Hematopoietic multipotent progenitor cell treated with erythropoietin and hydrocortisone succinate and interleukin-3 and kit ligand, for 8 days (in vitro differentiated cells): ENCODE measurements at places on chromosomes 3 and 15.

- DNase-seq: no peak
These were observed 243.5 kb downstream of the OPA1 start for GRCh38 chr3:193836511-193836910.

DNA sequence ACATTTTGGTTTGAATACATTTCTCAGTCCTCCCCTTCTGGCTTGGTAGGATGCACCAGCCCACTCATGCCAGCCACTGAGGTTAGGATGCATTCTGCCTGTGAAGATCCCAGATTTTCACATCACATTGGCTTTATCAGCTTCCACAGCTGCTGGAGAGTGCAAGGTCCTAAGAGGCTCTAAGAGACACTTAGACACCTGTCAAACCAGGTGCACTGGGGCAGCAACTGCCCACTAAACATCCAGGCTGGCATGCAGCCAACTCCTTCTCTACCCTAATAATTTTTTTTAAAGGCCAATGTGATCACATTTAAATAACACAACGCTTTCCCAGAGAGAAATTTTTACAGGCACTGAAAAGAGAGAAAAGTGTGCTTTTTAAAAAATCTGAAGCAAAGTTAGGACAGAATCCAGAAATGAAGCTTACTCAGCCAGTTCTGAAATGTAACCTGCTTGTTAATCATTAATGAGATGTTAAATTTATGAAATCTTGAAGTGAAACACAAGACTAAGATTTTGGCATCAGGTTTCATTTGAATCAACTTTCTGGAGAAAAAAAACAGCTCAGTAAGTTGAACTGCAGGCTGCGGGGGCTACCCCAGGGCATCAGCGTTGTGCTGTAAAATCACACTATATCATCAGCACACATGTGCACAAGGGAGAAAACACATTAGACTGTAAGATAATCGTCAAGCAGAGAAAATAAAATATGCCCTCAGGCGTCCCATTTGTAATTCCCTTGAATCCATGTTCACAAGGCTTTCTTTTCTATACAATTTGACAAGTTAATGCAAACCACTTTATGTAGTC lies 312.9 kb downstream of the ZBBX start:
- no peak for DNase-seq

DNA sequence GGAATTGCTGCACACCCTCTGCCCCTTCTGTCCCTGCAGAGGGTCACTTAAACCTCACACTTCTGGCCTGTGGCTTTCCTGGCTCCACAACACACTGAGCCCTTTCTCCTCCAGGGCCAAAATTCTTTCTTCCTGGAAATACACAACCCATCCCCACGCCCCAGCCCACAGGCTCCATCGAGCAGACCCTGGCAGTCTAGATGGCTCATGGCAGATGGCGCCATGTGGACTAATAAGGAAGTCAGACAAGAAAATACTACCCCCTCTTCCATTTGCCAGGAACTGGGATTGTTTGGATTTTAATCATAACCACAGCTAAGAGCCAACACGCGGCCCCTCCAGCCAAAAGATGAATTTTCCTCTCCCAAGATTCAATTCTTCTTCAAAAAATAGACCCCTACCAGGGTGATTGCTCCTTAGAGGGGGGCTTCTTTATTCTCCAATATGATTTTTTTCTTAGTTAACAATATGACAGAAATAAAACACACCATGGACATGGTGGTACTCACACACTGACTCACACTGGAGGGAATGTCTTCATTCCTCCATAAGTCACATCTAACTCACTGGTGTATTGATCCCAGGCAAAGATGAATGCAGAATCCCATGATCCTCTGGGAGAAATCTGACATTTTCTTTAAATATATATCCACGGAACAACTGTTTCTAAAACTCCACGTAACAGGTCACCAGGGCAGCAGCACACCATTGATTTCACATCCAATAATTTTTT lies 111.5 kb downstream of the NTRK3 start:
- no peak for DNase-seq

- peak; percentile 34 for DNase-seq
These were observed 193.4 kb upstream of the SEMA6D start for GRCh38 chr15:47523681-47524475.

GRCh38 chr15:40343512-40343911 lies 2.8 kb upstream of the CCDC9B start:
- DNase-seq: no peak

- DNase-seq: no peak
These were observed 6.7 kb downstream of the KLHL40 start for GRCh38 chr3:42691816-42692666.

GRCh38 chr15:74841891-74842373 lies 1.0 kb downstream of the ULK3 start:
- DNase-seq: no peak

DNA sequence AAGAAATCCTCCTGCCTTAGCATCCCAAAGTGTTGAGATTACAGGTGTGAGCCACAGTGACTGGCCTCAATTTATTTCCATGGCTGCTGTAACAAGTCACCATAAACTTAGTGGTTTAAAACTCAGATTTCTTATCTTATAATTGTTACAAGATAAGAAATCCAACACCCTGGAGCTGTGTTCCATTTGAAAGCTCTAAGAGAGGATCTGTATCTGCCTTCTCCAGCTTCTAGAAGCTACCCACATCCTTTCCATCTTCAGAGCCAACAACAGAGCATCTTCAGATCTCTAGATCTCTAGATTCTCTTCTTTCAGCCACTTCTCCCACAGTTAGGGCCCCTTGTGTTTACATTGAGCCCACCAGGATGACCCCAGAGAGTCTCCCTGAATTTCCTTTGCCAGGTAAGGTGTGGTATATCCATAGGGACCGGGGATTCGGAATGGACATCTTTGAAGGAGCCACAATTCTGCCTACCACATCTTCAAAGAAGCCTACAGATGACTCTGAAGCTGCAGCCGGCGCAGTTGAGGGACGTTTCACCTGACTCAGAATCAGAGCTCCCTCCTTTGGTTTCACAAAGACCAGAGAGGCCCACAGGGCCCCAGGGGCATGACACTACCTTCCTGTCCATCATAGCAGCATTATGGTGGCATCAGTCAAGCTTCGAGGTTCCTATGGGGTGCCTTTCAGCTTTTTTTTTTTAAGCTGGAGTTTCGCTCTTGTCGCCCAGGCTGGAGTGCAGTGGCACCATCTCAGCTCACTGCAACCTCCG lies 87.0 kb upstream of the IGF1R start:
- DNase-seq: no peak

- no peak for DNase-seq
These were observed 41.7 kb downstream of the ARIH1 start for GRCh38 chr15:72515591-72516389.

GRCh38 chr15:75212200-75212858 lies 10.6 kb downstream of the C15orf39 start:
- no peak for DNase-seq

- no peak for DNase-seq
These were observed 6.7 kb upstream of the PSTPIP1 start for GRCh38 chr15:76987896-76988860.

DNA sequence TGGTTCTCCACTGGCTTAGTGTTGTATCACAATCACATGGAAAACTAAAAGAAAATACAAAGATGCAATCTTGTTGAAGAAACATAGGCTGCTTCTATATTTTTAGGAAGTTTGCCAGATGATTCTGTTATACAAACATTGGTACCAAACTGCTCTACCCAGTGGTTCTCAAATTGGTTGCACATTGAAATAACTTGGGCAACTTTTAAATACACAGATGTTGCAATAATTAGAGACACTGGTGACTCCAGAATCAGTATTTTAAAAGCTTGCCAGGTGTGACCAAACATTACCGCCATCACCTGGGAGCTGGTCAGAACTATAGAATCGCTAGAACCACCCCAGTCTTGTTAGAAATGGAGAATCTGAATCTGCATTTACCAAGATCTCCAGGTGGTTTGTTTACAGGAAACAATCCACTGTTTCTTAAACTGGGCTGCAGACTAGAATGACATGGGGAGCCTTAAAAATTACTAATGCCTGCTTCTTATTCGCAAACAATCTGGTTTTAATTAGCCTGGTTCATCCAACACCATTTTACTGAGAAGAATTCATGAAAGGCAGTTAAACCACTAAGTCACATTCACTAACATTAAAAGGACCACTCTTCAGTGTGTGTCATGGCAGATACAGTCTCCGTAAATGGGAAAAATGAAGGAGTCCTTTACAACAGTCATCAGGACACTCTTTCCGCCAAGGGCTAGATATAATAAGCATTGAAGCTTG lies 76.5 kb downstream of the ACAP2 start:
- DNase-seq: no peak

GRCh38 chr3:179072100-179072438 lies 460 bp upstream of the ZMAT3 start:
- peak; percentile 56 for DNase-seq

- DNase-seq: no peak
These were observed 20.1 kb downstream of the LRRC2 start for GRCh38 chr3:46545818-46546630.

DNA sequence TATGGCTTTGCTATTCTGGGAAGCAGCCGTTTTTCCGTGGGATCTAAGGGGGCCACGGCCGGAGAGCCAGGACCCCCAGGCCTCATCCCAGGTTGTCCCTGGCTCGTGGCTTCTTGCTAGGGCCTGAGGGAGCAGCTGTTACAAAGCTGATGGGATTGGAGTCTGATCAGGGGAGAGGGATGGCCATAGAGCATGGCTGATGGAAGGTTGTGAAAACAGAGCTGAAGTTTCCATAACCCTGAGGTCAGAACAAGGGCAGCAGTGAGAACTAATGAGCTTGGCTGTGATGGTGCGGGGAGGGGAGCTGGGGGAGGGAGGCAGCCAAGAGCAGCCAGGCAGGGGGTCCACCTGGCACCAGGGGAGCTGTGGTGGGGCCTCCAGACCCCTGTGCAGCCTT lies 63.0 kb downstream of the LINGO1 start:
- no peak for DNase-seq

DNA sequence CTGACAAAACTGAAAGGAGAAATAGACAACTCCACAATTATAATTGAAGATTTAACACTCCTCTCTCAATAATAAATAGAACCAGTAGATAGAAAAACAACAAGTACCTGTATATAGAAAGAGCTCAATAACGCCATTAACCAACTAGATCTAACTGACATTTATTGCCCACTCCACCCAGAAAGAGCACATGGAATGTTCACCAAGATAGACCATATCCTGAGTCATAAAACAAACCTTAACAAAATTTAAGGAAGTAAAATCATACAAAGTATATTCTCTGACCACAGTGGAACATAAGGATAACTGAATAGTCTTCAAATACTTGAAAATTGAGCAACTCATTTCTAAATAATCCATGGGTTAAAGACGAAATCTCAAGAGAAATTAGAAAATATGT lies 25.1 kb downstream of the KBTBD12 start:
- DNase-seq: no peak

- no peak for DNase-seq
These were observed 494.2 kb downstream of the FOXP1 start for GRCh38 chr3:71089271-71089847.

GRCh38 chr3:58349792-58350626 lies 17.3 kb downstream of the PXK start:
- peak; percentile 19 for DNase-seq

- no peak for DNase-seq
These were observed 167.8 kb upstream of the IQSEC1 start for GRCh38 chr3:13240928-13241618.

GRCh38 chr3:88926221-88926620 lies 181.2 kb upstream of the EPHA3 start:
- no peak for DNase-seq

DNA sequence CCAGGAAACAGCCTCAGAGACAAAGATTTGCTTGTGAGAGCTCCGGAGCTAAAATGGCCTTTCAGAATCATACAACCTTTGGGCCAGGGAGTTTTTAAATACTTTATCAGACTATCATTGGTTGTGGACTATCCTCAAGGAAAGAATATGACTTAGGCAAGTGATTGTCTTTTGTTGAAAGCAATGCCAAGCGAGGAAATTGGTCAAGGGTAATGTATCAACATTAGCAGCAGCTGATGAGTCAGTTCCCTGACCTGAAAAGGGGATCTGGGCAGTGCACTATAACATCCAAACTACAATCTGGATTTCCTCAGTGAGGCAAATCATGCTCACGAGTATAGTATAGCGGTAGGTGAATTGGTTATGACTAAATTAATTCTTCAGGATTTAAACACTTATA lies 303.6 kb downstream of the LSAMP start:
- DNase-seq: no peak

DNA sequence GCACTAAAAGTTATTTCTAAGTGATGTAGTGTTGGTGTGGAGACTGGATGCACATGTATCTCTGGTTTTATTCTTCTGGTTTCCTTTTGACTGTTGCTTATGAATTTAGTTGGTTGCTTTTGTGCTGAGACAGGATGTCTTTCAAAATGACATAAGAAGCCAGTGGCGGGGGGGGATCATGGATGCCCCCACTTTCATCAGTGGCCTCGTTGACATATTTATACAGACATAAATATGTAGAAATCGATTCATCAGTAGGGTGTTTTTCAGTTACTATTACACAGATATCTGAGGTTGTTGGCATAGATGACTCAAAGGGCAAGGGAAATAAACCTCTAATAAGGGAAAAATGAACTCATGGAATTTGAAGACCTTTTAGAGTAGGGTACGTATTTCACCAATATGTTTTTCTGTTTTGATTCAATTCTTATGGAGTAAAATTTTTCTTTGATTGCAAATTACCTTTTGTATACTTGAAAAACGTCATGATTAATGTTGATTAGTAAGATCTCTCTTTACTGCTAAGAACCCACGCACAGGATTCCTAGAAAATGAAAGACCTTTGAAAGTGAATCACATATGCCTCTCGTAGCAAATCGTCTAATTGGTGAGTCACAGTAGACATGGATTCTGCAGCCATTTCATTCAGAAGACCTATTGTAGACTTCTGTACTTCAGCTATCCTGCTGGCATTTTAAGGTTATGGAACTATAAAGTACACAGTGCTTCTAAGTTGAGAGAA lies 97.4 kb upstream of the RBMS3 start:
- DNase-seq: no peak

DNA sequence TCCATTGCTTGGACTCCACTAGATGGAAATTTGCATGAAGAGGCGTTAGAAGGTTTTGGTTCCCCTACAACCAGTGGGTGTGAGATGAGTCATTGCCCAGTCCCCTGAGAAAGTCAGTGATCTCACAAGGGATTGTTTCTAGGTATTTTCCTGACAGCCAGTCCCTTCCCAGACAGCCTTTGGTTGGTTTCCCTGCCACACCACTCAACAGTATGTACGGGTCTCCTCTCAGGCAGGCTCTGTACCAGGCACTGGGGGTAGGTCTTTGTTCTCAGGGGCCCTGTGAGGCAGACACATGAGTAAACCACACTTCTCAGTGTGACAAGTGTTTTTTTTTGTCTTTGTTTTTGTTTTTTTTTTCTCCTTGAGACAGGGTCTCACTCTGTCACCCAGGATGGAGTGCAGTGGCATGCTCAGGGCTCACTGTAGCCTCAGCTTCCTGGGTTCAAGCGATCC lies 4.0 kb downstream of the LAMP3 start:
- no peak for DNase-seq

DNA sequence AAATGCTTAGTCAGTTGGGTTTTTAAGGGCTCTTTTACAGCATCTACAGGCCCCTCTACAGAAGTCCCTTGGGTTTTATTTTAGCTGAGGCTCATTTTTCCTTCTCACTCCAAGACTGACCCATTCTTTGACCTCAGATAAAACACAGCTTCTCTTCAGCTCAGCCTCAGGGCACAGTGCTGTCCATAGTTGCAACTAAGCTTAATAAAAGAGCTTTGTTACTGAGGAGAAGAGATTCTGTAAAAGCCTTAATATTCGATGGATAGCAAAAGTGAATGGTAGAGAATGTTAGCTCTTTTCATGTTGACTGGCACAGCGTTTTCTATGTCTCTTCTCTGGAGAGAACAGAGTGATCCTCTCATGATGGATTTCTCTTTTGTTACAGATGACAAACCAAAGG lies 277.9 kb downstream of the BBX start:
- DNase-seq: no peak

GRCh38 chr3:135217730-135218129 lies 422.7 kb downstream of the EPHB1 start:
- DNase-seq: no peak
